HL-60 (cell line): ENCODE measurements at places on chromosomes 5 and 9.
A peak's percentile ranks its signal among the peaks of the same experiment; 100 is the strongest.

GRCh38 chr5:88833371-88834130 lies 49.4 kb downstream of the MEF2C start:
- no peak for DNase-seq

- no peak for DNase-seq
Measured at GRCh38 chr5:133049726-133050048, 2.1 kb upstream of the HSPA4 start.

DNA sequence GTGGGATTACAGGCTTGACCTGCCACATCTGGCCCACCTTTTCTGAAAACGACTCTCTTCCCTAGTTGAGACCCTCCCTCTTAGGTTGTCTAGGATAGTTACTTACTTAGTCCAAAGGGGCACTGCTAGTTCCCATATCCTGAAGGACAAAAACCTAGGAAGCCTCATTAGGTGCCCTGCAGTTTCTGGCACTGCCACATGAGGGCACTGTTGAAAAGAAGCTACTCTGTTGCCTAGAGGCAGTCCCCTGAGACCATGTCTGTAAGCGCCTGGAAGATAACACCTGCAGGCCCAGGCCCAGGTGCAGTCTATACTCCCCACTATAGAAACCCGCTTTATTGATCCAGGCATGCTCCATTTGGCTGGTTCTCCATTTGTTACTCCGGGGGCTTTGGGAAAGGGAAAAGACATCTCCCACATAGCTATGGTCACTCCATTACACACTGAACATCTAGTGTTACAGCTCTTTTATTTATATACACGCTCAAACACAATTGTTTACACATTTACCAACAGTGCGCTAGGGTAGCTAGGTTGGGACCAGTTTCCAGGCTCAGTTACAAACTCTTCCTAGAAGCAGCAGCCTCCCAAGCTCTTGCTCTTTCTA lies 73.4 kb upstream of the PPARGC1B start:
- peak; percentile 52 for DNase-seq

GRCh38 chr5:86679949-86680348 lies 62.2 kb downstream of the COX7C start:
- DNase-seq: no peak

DNA sequence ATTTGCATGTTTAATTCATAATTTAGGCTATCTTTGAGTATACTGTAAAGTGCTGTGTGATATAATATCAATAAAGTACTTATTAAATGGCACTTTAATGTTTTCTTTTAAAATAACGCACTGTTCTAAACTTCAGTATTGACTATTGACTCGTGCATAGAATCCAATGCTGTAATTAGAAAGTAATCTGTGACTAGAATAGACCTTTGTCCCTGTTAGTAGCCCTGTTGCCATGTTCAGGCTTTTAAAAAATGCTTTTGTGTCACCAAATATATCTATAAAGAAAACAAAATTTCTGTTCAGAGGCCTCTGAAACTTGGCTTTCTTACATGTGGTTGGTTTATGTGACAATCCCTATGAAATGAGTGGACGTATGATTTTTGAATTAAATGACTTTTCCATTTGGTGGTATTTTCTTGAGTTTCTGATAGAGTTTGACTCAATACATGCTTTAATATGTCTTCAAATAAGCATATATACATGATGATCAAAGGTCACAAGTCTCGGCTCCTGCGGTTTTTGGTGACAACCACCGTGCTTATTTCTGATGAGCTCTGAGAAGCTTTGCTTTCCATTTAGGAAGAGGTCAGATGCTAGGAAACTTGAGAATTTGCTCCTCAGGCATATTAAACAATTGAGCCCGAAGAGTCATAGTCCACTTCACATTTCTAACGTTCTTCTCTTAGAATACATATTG lies 174.7 kb downstream of the NR3C1 start:
- DNase-seq: no peak

- DNase-seq: no peak
Measured at GRCh38 chr5:106940301-106940846, 730.4 kb downstream of the EFNA5 start.

DNA sequence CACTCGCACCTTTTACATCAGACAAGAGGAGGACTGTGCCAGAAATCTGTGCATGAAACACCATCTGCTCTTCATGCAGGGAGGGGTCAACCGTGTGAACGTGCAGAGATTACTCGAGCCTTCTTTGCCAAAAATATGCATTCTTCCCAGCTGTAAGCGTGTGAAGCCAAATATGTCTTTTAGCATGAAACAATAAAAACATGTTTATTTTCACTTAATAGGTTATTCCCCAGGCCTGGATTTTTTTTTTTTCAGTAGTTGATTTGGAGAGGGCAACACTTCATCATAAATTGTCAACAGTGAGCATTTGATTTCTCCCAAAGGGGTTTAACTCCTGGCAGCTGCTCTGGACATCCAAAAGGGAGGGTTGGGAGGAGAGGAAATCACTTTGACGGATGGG lies 23.8 kb downstream of the PLAC8L1 start:
- no peak for DNase-seq

DNA sequence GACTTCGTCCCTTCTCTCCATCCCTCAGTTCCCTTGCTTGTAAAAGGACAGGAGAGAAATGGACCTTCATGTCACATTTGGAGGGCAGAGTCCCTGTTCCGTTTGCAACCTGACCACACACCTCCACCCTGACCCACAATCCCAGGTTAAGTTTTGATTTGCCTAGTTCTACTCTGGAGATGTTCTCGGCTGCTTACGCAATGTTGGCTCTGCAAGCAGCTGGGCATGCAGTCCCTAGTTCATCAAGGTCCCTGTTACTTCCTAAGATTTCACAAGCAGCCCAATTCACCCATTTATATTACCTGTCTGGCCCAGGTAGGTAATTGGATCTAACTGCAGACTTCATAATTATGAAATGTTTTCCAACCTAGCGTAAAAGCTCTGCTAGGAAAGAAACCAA lies 28.8 kb downstream of the SLIT3 start:
- DNase-seq: no peak

- DNase-seq: no peak
Measured at GRCh38 chr9:126164796-126165525, 161.7 kb upstream of the MVB12B start.

DNA sequence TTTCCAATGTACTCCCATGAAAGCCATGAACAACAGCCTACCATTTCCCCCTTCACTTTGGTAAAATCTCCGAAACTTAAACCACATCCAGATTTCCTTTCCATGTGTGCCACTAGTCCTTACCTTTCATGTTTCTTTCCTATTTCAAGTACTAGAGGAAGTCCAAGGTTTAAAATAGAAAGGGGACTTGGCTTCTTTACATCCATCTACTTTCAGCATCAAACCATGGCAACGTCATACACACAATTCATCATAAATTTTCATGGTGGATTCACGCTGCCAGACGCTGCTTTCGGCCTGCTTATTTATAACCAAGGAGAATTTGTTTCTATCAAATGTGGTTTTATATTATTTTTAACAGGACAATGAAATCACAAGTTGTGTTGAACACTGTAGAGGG lies 58.7 kb upstream of the ZNF622 start:
- no peak for DNase-seq

- DNase-seq: no peak
Measured at GRCh38 chr5:173670130-173670651, 53.7 kb upstream of the BOD1 start.

DNA sequence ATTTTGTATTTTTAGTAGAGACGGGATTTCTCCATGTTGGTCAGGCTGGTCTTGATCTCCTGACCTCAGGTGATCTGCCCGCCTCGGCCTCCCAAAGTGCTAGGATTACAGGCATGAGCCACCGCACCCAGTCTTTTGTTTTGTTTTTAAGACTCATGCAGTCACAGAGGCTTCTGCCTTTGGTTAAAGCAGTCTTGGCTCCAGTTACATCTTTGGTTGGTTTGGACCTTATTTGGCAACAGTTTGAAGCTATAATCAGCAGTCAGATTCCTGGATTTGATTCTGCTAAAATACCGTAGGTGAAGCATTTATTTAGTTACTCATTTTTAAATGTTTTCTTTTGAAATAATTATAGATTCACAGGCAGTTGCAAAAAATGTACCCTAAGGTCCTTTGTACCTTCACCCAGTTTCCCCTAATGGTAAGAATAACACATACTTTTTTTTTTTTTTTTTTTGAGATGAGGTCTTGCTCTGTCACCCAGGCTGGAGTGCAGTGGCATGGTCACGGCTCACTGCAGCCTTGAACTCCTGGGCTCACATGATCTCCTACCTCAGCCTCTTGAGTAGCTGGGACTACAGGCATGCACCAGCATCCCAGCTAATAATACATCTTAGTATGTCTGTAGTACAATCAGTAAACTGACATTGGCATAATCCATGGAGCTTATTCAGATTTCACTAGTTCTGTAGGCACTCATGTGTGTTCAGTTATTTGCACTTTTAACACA lies 15.7 kb downstream of the USP20 start:
- DNase-seq: no peak

GRCh38 chr9:105751761-105752160 lies 57.4 kb downstream of the TMEM38B start:
- DNase-seq: no peak

- no peak for DNase-seq
Measured at GRCh38 chr9:126854734-126855133, 5.7 kb upstream of the ZBTB34 start.
